Epithelial cell of prostate (primary cell): ENCODE measurements at places on chromosomes 5 and 9.

DNA sequence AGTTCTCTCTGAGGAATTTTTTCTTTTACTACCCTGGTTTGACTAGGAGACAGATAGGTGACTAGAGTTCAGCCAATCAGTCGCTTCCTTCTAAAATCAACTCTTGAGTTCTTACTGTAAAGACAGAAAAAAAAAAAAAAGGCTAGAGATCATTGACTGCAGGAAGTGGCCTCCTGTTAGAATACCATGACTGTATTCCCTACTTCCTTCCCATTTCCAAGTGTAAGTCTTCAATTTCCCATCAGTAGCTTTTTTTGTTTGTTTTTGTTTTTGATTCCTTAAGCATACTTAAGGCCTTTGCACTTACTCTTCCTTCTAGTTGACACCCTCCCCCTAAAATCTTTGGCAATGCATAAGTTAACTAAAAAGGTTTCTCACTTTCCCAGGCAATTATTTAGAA lies 154.3 kb downstream of the HMHB1 start:
- DNase-seq, result no peak

- no peak for DNase-seq
Observed at GRCh38 chr9:113425072-113425471, 14.5 kb downstream of the C9orf43 start.

- DNase-seq, result no peak
Observed at GRCh38 chr5:154430466-154430865, 15.3 kb upstream of the SAP30L start.

GRCh38 chr9:106074006-106074405 lies 379.7 kb downstream of the TMEM38B start:
- DNase-seq, result no peak

DNA sequence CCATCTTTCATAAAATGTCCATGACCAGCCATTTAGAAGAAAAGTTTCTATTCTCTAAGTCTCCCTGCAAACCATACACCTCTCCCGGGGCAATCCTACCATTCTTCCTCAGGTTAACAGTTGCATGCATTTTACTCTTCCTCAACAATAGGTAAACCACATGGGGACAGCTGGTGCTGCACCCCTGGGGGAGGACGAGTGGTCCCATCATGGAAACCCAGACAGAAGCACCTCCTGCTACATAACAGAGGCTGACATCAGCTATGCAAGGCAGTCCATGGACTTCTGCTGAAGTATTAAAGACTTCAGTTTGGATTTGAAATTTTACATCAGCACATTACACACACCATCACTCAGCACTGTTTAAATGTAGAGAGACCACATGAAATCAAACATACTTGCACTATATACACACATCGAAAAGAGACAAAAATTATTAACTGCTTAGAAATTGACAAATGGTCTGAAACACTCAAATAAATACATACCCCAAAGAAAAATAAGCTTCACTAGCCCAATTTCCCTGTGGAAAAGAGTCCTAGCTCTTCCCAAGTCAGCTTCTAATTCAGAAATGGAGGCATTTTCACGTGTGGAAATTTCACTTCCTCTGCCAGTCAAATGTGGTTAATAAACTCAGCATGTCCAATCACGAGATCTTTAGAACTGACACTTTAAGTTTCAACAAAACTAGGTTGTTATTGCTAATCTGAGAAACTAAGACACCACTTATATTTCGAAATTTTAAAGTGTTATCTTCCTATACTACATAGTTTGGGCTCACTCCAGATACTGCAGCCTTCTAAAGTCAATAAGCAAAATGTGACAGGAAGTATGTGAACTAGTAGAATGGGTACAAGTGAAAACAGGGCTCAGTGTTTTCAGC lies 173.4 kb downstream of the ROR2 start:
- no peak for DNase-seq

DNA sequence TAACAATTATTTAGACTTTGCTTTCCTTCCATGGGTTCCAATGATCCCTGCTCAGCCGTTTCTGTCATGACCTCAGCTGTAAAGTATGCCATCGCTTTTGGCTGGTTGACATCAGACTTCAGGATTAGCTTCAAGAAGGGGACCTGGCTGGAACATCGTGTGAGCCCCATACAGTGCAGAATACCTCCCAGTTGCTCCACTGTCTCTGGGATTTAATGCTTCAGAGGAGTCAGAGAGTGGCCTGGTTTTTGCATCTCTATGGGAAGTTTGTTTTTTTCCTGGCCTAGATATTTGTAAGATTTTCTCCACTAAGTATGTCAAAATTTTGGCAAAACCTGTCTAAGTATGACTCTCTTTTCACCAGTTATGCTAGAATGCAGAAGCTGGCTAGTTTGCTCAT lies 216.9 kb downstream of the GABBR2 start:
- no peak for DNase-seq

DNA sequence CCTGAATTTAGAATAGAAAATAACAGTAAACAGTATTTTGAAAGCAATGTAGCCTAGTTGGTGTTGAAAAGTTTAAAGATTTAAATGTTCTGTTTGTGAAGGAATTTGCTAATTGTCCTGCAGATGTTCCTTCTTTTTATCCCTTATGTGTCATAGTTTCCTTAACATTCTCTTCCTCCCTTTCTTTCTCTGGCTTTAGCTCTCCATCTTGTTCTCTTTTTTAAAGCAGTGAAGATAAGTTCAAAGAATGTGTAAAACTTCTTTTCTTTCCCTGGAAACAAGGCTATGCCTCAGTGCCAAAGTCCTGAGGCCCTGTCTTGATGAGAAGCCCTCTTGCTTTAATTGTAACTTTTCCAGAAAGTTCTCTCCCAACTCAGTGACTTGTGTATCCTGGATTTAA lies 24.4 kb upstream of the GAS1 start:
- DNase-seq, result no peak
